Adrenal gland (tissue), 19 donors: ENCODE measurements at places on chromosomes 3 and 15.

DNA sequence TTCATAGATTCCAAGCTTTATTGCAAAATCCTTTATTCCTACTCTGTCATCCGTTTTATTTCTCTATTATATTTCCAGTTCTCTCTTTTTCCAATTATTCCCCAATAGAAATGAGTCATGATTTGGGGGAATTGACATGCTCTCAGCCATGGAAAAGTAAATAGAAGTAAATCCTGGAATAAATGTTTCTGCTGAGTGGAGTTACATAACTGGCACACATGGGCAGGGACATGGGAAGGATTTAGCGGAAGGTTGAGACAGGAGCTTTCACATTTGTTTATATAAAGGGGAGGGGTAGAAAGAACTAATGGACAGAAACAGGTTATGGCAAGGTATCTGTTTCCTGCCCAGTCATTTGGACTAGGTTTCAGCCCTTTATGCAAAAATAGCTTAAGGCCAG, 221.6 kb downstream of the PLOD2 start:
- DNase-seq = no peak

- DNase-seq = no peak
These were observed 4.8 kb downstream of the PAQR5 start for GRCh38 chr15:69303337-69304181.

DNA sequence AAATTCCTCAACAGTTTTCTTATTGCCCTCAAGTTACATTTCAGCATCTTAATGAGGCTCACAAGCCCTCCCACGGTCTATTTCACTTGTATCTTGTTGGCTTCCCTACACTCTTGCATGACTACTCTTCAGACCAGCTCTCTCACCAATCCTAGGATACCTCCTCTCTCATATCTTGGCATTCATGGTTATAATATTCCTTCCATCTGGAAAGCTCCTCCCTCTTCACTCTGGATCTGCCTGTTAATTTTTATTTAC, 8.5 kb upstream of the CCDC80 start:
- no peak for DNase-seq

DNA sequence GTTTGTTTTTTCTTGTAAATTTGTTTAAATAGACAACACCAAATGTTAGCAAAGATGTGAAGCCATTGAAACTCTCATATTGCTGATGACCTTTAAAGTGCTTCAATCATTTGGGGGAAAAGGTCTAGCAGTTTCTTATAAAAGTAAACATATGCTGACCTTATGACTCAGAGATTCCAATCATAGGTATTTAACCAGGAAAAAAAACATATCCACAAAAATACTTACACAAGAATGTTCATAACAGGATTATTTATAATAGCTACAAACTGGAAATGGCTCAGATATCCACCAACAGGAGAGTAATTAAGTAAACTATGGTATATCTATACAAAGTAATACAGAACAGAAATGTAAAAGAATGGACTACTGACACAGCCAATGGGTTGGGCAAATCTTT, 27.1 kb upstream of the RORA start:
- no peak for DNase-seq

- no peak for DNase-seq
These were observed 36.5 kb downstream of the RAF1 start for GRCh38 chr3:12627370-12627769.

DNA sequence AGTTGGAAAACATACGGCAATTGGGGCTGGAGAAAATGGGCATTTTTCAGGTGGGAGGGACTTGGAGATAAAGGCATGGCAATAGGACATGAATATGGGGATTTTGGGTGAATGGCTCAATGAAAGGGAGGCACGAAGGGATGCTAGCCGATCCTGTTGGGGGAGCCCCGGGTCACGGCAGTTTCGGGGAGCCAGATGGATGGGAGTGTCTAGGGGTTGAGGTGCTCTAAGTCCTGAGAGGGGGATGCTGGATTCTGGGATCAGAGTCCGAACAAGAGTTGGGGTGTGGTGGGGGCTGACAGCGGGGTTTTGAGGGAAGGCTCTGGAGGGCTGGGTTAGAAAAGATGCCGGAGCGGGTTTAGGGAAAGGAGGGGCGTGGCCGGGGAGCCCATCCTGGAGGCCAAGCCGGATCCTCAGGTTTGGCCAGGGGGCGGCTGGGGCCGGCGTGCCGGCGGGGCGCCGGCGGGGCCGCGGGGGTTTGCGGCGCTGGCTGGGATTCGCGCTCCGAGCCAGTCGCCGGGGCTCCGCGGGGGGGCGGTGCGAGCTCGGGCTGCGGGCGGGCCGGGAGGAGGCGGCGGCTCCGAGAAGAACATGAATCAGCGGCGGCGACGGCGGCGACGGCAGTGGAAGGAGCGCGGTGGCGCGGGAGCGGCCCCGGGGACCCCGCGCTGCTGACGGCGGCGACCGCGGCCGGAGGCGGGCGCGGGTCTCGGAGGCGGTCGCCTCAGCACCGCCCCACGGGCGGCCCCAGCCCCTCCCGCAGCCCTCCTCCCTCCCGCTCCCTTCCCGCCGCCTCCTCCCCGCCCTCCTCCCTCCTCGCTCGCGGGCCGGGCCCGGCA, at the start of gene TYRO3:
TSS of gene TYRO3 (plus strand) at position 813 of the 839 bp plus-strand sequence. CDS start 46 bp downstream, outside the sequence.
- DNase-seq = peak; percentile 65

DNA sequence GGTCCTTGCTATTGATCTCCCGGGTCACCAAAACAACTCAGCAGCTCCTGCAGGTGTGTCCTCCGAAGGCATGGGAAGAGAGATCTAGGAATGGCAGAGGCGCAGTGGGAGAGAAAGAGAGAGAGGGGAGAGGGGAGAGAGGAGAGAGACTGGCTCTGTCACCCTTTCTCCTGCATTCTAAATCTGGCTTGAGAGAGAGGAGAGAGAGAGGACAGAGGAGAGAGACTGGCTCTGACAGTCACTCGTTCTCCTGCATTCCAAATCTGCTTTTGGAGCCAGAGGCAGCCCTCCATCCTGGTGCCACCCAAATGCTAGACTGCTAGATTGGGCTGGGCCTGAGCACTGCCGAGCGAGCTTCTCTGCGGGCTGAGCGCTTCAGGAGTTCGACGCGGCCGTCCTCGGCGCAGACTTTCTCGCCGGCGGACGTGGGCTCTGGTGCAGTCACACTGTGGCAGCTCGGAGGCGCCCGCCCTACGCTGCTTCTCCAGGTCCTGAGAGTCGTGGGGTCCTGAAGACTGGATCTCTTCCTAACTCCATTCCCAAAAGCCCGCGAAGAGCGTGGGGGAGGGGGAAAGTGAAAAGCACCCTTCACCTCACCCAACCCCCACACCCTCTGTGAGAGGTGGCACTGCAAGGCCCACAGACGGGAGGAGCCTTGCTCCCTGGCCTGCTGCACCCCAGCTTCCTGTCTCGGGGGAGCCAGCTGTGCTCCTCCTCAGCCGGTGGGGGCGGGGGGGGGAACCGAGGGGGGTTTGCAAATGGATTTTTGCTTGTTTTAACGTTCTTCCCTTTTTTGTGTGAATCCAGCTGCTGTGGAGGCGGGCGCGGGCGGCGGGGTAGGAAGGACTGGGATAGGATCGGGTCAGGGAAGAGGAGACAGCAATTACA, 222.3 kb downstream of the MEIS2 start:
- no peak for DNase-seq

DNA sequence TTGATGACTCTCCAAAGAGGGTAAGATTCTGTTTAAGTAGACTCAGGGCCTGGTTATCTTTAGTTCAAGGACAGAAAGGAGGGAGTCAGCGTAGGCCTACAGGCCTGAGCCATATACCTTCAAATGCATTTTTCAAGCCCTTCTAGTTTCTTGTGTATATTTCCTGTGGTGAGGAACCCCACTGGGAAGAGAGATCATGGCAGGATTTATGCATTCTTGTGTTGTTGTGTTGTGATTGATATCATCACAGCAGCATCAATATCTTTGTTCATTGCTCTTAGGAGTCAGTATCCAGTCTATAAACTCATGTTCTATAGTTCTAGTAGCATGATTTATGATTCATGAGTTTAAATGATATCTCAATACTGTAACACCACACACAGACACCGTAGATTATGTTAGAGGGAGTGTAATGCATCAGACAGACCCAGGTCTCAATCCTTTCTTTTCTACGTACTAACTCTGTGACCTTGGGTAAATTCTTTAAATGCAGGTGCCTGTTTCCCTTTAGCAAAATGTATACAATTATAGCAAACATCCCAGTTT, 427.5 kb downstream of the PDCD6IP start:
- DNase-seq = no peak

GRCh38 chr3:63387568-63387967, 109.5 kb downstream of the SYNPR start:
- no peak for DNase-seq

DNA sequence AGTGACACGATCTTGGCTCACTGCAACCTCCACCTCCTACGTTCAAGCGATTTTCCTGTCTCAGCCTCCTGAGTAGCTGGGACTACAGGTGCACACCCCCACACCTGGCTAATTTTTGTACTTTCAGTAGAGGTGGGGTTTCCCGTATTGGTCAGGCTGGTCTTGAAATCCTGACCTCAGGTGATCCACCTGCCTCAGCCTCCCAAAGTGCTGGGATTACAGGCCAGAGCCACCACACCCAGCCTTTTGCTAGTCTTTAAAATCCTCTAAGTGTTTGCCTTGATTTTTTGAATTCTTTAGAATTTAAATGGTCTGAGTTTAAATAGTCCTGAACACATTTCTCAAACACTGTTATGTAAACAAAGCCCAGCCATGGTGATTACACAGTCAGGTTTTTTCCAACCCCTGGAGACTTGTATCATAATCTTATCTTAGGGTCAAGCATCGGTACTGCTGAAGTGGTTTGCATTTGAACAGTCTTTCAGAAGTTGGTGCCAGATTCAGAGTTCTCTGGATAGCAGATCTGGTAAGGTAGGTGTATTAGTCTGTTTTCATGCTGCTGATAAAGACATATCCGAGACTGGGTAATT, 28.2 kb upstream of the PIAS1 start:
- no peak for DNase-seq

GRCh38 chr15:49199666-49200065, 29.6 kb downstream of the GALK2 start:
- no peak for DNase-seq

- no peak for DNase-seq
These were observed 20.4 kb downstream of the TMOD3 start for GRCh38 chr15:51849860-51850259.

GRCh38 chr15:39720621-39721611, 61.7 kb downstream of the FSIP1 start:
- DNase-seq = no peak

DNA sequence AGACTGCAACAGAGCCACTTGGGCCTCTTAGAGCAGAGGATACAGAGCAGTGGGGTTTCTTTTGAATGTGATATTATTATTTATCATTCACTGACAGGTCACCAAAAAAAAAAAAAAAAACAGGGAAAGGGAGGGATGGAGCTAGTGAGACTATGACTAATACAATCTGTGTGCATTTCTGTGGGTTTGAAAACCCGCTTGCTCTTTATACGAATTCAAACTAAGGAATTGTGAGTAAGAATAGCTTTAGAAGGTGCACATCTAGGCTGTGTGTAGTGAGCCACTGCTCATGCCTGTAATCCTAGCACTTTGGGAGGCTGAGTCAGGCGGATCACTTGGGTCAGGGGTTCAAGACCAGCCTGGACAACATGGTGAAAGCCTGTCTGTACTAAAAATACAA, 186.6 kb upstream of the MANF start:
- DNase-seq = no peak

DNA sequence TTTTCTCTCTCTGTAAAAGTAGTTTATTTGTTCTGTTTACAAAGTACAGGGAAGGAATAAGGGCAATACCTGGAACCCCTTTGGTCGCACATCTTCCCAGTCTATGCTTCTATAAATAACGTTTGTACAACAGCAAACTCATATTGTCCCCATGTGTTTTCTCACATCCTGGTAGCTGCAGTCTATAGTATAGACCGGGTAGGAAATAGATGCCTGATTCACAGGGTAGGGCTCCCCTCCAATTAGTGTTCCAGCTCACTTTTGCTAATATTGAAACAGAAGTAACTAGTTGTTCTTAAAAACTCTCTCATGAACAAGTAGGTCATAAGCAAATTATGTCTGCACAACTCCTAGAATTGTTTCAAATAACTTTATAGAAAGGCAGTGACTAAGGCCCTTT, 17.7 kb downstream of the ATG7 start:
- no peak for DNase-seq

- DNase-seq = no peak
These were observed 63.0 kb downstream of the ARHGAP31 start for GRCh38 chr3:119357190-119357589.

DNA sequence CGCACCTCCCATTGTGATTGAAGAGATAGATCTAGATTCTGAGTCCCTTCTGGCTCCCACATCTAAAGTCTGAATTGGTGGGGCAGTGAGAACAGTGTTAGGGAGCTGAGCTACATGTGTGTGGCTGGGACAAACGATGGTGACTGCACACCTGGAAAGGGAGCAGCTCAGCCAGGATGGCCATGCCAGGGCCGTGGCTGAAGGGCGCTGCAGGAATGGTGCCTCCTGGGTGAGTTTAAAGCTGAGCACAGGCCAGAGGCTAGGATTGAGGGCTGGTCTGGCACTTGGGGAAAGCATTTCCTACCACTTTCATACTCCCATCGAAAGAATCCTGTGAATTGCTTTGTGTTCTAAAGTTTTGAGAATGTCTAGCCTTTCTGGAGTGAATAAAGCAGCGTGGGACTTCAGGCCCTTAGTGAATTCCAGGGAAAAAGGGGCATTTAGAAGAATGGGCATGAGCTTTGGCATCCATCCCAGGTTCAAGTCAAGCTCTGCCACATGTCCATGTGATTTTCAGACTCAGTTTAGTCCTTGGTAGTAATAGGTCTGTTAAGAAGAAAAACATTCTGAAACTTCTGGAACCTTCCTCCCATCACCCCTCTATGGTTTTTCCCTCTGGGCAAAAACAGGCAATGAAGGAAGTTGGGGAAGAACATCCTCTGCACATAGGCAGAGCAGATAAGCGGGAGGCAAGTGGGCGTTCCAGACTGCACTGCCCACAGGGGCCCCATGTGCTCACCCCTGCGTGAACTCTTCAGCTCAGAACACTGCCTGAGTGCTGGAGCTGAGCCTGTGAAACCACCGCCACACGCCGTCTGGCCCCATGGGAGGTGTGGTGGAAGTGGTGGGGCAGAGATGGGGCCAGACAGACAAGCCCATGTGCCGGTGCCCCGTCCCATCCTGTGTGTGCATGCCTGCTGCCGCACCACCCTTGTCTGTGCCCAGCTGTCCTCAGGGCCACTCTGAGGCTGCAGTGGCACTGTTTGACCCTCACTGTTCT, 12.9 kb upstream of the CPNE9 start:
- no peak for DNase-seq

- no peak for DNase-seq
These were observed 120.1 kb downstream of the SMAD6 start for GRCh38 chr15:66822114-66822513.

- DNase-seq = no peak
These were observed 140.9 kb downstream of the KCNMB2 start for GRCh38 chr3:178676942-178677790.

GRCh38 chr3:7271631-7272030, 410.7 kb downstream of the GRM7 start:
- DNase-seq = no peak
